ENCODE measurements at places on chromosomes 5 and 9.

- DNase-seq: no peak
Observed at GRCh38 chr5:143208365-143208641, 195.2 kb downstream of the NR3C1 start.

DNA sequence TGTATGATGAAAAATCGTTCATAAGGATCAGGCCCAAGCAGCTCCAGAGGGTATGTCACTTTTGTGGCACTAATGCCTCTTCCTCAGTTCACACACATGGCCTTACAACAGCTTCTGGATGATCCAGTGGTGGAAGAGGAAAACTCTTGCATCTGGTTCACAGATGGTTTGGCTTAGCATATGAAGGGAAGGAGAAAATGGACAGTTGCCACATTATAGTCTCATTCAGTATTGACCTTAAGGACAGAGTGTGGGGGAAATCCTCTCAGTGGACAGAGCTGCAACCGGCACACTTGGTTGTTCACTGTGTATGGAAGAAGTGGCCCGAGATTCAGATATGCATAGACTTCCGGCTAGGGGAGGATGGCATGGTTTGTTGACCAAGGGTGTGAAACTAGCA, 22.8 kb downstream of the C9orf57 start:
- no peak for DNase-seq

DNA sequence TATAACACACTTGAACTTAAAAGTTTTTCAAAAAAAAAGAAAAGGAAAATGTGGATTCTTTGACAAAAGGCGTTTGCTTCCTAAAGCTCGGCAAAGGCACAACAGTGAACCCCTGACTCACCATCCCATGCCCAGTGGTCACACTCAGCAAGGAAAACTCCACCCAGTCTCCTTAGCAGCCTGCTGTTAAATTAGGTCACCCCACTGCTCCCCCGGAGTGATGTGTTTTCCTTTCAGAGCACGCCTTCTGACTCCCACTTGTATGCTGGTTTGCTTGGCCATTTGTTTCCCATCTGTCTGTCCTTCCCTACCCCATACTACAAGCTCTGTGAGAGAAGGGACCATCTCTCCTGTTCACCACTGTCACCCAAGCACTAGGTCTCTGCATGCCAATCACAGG, 23.8 kb downstream of the RETREG1 start:
- no peak for DNase-seq

DNA sequence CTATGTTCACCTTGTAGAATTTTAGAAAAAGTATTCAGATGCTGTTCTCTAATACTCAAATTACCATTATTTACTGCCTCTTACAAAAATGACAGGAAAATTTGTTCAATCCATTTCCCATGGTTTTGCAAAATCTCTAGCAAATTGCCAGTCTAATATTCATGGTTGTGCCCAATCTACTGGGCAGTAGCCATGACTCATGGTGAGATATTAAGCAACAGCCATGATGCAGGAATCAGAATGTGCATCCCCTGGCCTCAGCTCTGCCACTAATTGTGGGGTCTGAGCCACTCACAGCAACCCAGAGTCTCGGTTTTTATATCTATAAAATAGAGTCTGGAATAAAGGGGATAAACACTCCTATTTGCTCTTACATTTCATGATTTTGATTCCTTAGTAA, 353.6 kb downstream of the DEPDC1B start:
- no peak for DNase-seq

- DNase-seq: no peak
Observed at GRCh38 chr9:114299286-114300152, 23.4 kb upstream of the ORM1 start.

Data from stimulated activated CD4-positive, alpha-beta T cell treated with anti-CD3 and anti-CD28 coated beads, Interleukin-1b, Interleukin-23, amount 100 ng/mL, for 4 hours (primary cell).